Breast epithelium (tissue), 4 donors: ENCODE measurements at places on chromosomes 2 and 18. TPM values are rescaled to one million over a fixed set of nuclear protein-coding genes. Genes with fewer than 3 reads are reported as not detected.

DNA sequence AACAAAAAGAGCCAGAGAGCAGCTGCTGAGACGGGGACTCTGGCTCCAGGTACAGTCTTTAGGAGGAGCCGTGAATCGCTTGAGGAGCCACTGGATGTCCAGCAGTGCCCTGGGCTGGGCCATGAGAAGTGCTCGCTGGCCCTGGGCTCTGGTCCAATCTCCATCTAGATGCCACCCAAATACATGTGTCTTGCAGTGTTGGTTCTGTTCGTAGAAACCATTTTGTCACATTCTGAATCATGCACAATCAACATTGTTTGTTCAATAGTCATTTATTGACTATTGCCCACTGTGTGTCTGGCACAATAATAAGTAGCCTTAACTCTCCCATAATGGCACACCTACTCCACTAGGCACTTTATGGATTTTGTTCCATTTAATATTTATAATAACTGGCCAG, 26.1 kb downstream of the TYMS start:
- no peak for DNase-seq

DNA sequence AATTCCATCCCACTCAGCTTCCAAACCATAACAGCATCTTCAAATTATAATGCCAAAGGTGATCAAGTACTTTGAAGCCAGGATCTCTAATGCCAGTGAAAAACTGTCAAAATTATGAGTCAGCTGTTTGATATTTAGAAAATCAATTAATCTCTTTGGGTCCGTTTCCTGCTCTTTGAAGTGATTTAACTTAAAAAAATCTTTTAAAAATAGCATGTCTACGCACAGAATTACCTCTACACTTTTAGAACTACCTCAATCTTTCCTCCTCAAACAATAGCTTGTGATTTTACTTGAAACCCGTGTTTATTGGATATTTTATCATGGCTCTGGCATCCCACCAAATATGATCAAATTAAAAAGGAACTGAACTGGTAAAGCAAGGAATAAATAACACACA, 31.3 kb upstream of the TANK start:
- no peak for DNase-seq

GRCh38 chr2:38178556-38179419, 102.8 kb upstream of the CYP1B1 start:
- DNase-seq, result peak; percentile 44

DNA sequence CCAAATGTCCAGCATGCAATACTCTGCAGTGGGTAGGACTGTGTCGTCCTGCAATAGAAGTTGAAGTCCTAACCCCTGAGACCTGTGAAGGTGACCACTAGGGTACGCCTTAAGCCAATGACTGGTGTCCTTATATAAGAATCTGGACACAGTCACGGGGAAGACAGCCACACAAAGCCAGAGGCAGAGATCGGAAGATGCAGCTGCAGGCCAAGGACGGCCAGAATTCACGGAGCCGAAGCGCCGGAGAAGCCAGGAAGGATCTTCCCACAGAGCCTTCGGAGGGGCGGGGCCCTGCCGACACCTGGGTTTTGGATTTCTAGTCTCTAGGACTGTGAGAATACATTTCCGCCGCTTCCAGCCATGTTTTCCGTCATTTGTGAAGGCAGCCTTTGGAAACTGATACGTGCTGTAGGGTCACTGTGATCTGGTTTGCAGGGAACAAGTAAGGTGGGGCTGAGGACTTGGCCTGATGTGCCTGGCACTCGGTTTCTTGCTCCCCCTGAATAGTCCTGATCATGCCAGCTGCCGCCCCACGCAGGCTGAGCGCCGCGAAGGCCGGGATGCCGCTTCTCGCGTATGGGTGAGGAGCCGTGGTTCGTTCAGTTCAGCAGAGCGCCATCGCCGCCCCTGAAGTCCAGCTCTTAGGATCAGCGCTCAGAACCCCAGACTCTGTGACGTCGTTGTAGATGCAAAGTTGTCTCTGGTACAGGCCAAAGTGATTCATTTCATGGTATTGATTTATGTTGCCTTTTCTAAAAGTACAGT, 38.7 kb downstream of the PTGR3 start:
- no peak for DNase-seq

- DNase-seq, result no peak
Measured at GRCh38 chr2:138329591-138329990, 172.0 kb upstream of the SPOPL start.

GRCh38 chr2:207617011-207617671, 8.1 kb downstream of the METTL21A start:
- no peak for DNase-seq

DNA sequence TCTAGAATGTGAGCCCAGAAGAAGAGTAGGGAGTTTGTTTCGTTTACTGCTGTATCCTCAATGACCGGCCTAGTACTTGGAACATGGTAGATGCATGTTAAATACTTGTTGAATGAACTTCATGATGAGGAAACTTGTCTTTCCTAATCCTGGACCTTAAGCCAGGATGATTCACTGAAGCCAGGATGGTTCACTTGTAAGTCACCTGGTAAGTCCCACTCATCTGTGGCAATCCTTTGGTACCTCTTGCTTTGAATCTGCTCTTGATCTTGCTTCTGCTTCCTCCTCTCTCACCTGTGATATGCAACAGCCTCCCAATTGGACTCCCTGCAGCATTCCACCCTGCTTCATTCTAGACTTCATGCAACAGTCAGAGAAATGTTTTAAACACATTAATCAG, 43.6 kb downstream of the QPCT start:
- no peak for DNase-seq

GRCh38 chr2:214577769-214578168, 166.9 kb downstream of the VWC2L start:
- DNase-seq, result no peak

GRCh38 chr18:55592106-55592505, 4.1 kb upstream of the TCF4 start:
- no peak for DNase-seq

DNA sequence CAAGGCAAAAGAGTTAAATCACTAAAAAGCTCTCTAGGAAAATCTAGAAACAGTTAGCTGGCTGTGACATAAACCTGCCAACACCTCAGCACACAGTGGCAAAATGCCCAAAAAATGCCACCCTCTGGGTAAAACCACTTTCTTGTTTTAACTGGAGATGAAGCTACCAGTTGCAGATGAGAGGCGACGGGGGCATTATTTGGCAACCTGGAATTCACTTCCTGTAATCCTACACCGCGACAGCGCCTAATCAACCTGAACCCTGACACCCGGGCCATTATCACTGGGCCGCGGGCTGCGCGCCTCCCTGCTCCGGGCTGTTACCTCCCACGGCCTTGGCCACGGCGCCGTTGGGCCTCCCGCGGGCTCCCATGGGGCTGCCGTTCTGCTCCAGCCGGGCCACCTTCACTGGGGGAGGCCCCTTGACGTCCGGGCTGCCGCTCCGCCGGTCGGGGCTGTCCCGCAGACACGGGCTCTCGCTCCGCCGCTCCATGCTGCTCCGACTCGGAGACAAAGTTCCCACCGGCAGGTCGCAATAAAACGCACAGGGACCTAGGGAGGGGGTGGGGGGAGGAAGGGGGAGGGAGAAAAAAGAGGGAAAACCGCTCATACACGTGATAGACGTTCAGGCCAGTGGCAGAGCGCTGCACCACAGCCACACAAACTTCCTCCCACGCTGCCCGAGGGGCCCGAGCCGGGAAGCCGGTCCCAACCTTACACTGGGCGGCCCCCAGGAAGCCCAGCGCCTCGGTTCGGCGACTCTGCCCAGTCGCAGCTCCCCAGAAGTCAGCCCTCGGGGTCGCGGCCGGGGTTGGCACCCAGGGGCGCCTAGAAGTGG, 2.0 kb downstream of the SATB2 start:
- no peak for DNase-seq

GRCh38 chr18:32174719-32175118, 15.1 kb upstream of the MEP1B start:
- DNase-seq, result no peak

DNA sequence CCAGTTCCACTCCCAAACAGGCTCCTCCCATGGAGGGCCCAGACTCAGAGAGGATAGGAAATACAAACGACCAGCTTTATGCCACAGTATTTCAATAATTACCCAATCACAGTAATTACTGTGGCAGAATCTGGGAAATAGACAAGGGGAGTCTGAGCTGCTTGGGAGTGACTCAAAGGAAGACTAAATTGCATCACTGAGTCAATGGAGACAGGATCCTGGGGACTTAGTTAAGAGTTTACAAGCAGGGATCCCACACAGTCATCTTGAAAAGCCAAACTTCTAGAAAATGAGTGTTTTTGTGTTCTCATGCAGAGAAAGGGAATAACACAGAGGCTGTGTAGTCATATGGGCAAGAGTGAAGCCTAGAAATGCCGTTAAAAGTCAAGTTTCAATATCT, 1142.1 kb downstream of the CNTNAP5 start:
- no peak for DNase-seq

- DNase-seq, result peak; percentile 3
Measured at GRCh38 chr18:75143851-75144250, 65.1 kb downstream of the PTGR3 start.

- DNase-seq, result no peak
Measured at GRCh38 chr2:25790074-25790790, 88.1 kb downstream of the ASXL2 start.

- DNase-seq, result no peak
Measured at GRCh38 chr2:71462641-71463341, 9.4 kb downstream of the DYSF start.

Gene GCG
- not detected for total RNA-seq

Gene ABCG8
- 0.15 TPM for total RNA-seq

Gene GPR55
- total RNA-seq, result 0.44 TPM

Gene CELF4
- total RNA-seq, result not detected

Gene HTR2B
- total RNA-seq, result 0.98 TPM

Gene RSAD2
- 4.8 TPM for total RNA-seq

Gene IDH1
- 80.3 TPM for total RNA-seq

Gene UGT1A6
- not detected for total RNA-seq
